ENCODE measurements at places on chromosomes 12 and 14.

DNA sequence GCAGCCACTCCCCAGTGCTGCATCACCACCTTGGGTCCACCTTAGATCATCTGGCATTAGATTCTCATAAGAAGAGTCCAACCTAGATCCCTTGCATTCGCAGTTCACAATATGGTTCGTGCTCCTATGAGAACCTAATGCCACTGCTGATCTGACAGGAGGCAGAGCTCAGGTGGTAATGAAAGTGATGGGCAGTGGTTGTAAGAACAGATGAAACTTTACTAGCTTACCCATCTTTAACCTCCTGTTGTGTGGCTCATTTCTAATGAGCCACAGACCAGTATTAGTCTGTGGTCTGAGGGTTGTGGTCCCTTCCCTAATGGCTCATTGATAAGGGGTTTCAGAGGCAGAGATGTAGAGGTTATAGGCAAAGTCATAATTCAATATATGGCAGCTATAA, 615.9 kb upstream of the MIS18BP1 start:
- DNase-seq, result no peak

GRCh38 chr14:75614179-75614578, 35.8 kb downstream of the FLVCR2 start:
- DNase-seq, result no peak

DNA sequence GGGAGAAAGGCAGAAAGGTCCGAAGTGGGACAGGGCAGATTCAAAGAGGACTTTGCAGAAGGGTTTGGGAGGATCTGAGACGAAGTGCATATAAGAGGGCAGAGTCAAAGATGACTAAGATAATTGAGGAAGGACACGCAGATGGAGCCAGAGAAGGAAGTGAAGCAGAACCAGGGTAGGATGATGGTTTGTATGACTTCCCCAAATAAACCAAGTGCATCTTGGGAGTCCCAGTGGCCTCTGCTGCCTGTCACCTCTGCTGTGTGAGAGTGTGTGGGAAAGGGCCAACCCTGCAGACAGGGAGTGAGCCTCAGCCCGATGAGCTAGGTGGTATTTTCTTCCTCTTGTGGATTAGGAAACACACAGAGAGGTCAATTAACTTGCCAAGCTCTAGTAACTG, 36.8 kb downstream of the FLVCR2 start:
- no peak for DNase-seq

GRCh38 chr14:88482524-88482923, 72.3 kb downstream of the PTPN21 start:
- DNase-seq, result no peak

Measured in naive thymus-derived CD8-positive, alpha-beta T cell (primary cell).